NCI-H526 treated with DMSO at 0.1 percent for 48 hours (cell line): ENCODE measurements at places on chromosomes 7 and 10.

DNA sequence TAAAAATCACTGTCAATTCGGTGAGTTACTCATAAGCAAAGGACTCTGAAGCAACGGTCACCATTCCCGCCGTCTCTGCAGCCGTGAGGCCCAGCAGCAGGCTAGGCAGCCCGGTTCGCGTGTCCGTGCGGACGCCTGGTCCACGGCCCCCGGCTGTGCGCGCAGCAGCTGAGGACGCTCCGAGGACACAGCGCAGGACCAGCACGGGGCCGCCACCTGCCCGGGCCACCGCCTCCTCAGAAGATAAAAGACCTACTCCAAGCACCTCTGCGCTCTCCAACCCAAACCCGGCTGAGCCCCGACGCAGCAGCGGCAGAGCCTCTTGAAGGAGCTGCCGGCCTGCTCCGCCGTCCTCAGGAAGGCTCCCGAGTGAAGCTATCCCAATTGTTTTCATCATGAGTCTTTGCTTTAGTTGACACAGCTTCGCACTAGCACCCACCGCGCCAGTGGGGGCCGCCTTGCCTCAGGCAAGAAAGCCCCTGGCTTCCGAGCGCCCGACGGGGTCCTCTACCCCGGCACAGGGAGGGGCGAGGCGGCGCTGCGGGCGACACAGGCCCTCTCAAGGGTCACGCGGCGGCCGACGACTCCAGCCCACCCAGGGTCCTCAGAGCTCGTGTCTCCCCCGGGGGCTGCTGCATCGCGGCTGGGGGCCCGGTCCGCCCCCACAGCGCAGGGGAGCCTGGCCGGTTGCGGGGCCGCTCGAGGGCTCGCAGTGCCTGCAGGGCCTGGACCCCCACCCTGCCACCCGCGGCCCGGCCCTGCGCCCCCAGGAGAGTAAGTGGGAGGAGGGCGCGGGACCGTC is 16.9 kb upstream of the GPR146 start:
- DNase-seq: no peak

DNA sequence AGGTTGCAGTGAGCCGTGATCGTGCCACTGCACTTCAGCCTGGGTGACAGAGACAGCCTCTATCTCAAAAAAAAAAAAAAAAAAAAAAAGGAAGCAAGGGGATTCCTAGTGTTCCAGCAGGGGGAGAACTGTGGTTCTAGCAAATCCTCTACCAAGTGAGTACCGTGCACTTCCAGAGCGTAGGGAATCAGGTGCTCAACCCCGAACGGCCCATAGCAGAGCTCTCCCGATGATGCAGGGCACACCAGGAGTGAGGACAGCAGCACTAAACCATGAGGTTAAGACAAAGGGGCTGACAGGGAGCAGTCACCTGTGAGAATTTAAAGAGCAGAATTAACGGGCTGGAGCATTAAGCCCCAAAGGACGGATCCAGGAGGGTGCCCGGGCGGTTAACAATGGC is 173.6 kb downstream of the PTPRN2 start:
- no peak for DNase-seq

- no peak for DNase-seq
Observed at GRCh38 chr7:1268866-1269265, 36.2 kb downstream of the UNCX start.

GRCh38 chr7:116064179-116064578 is 33.6 kb upstream of the TFEC start:
- no peak for DNase-seq

DNA sequence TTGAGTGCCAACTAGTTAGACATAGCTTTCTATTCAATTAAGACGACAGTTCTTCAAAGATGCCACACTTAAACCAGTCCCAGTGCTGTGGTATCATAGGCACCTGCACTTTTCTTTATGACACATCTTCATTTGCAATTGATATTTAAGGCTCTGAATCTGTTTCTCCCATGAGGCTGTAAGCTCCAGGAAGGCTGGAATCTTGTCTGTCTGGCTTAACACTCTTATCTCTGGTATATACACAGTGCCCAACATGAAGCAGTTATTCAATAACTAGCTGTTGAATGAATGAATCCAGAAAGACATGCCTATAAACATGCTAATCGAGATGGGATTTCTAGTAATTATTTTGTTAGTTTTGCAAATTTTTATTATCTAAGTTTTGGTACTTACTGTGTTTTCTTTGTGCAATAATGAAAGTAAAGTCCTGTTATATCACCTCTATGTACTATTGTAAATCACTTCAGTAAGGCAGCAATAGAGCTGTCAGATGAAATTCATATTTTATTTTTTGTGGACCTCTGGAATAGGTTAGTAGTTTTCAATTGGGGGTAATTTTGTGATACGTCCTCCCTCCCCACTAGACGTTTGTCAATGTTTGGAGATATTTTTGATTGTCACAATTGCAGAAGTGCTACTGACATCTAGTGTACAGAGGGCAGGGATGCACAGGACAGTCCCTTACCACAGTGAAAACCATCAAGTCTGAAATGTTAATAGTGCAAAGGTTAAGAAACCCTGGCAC is 51.3 kb upstream of the STEAP4 start:
- DNase-seq: peak; percentile 10

- no peak for DNase-seq
Observed at GRCh38 chr7:25260862-25261494, 32.7 kb upstream of the NPVF start.

DNA sequence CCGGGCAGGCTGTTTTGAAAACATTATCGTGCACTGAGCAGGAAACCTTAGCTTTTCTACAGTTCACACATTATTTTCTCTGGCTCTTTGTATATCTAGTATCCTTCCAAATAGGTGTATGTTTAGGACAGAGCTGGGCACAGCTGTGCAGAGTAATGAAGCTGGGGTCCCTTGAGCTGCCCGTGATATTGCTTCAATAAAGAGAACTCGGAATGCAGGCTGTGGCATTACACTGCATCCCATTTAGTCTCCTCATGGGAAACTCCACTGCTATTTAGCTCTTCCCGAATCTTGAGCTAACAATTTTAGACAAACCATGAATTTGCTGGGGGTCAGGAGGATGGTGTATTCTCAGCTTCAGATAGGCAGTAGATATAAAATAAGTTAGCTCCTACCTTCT is 348.3 kb downstream of the ACTR3B start:
- DNase-seq: no peak

DNA sequence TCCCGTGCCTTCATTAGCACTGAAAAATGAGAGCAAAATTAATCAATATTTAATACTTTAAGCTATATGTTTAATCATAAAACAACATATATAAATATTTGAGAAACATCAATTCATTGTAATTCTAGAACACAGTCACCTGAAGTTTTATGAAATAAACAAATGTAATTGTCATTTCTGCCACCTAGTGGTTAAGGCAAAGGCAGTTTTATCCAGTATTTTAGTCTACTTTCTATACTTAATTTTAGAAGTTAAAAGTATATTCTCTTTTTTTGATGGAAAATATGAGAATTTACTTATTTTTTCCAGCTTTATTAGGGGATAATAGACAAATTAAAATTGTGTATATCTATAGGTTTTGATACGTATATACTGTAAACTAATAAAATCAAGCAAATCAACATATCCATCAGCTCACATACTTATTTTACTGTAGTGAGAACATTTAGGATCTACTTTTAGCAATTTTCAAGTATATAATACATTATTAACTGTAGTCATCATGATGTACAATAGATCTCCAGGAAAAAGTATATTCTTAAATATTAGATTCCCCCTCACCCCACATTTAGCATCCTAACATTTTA is 16.9 kb downstream of the PCGF6 start:
- no peak for DNase-seq

DNA sequence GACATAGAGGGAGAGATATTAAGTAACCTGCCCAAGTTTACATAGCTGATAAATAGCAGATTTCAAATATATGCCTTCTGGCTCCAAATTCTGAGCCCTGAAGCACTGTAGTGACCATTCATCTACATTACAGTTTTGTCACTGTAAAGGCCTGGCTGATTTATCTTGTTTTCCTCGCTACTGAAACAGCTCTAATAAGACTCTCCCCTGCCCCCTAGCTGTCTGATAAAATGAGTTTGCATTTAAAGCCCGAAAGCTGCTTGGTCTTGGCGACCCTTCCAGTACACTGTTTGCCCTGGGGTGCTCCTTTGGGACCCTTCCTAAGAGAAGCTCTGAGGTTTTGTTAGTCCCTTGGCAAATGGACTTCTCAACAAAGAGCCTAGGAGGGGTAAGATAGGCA is 59.7 kb upstream of the RAB11FIP2 start:
- DNase-seq: no peak

DNA sequence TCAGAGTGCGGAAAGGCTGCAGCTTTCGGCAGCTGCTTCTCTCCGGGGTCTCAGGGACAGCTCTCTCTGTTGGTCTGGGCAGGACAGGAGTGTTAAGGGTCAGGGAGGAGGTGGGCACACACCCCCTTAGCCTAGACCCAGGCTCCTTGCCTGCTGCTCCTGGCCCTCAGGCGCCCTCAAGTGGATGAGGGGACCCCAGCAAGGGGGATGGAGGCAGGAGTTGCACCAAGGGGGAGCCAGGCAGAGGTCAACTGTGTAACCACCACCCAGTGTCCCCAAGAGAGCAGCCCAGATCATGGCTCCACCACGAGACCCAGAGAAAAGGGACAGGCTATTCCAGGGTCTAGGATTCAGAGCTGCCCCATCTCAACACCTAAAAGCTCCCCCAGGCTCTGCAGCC is 26.9 kb downstream of the SPOCK2 start:
- DNase-seq: no peak

- no peak for DNase-seq
Observed at GRCh38 chr10:97575127-97575668, 2.6 kb downstream of the ANKRD2 start.

GRCh38 chr10:86030312-86030711 is 336.3 kb downstream of the GRID1 start:
- no peak for DNase-seq

- DNase-seq: no peak
Observed at GRCh38 chr7:26101361-26102151, 50.4 kb upstream of the NFE2L3 start.

DNA sequence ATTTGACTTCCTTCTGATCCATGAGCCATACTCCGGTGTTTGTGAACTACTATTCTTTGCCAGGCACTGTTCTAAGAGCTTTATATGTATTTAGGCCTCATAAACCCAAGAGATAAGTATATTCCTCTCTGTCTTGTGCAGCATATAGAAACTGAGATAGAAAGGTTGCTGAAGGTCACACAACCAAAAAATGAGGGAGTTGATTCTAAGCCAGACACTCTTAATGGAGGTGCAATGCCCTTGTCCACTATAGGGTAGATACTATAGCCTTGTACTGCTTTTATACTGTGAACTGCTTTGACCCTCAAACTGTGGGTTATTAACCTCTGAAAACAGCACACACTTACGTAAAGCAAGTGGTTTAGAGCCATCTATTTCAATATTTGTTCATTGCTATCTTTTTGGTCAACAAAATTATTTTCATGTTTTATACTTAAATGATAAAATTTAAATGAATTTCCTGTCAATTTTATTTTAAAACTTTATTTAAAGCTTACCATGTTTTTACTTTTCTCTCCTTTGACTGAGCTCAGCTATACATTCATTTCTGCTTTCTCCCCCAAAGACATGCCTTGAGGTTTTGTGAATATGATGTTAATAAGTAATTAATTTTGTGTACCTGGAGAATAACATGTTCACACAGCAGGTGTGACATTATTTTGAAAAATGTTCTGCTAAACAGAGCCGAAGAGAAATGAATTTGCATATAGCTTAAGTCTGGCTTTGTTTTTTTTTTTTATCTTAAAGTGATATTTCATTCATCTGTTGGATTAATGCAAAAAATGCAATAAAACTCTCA is 687.3 kb downstream of the DNAJB9 start:
- no peak for DNase-seq

GRCh38 chr7:33411020-33411419 is 281.7 kb downstream of the BBS9 start:
- DNase-seq: no peak

DNA sequence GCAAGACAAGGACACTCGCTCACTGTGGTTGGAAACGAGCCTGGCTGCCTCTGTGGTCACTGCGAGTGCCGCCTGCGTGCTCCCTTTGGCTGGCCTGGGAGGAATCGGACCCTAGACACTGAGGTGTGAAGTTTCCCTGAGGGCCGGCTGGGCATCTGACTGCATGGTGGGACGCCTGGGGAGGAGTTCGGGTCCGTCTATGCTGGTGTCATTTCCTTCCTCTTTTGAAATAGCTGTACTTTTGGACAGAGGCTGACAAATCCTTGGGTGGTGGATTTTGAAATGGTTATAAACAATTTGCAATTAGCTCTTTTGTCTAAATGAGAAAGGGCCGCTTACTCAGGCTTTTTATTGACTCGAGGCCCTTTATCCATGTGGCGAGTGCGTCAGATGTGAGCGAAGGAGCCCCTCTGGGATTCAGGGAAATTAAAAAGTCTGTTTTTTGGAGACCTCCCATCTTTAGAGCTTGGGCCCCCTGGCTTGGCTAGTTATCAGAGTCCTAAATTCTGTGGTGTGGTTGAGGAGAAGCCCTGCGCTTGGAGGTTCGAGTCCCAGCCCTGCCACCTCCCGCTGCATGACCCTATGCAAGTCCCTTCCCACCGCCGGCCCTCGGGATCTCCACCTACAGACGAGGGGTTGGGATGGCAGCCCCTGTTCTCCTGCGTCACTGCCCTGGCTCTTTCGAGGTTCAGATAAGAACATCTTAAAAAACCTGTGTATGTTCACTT is 147.1 kb downstream of the RGS10 start:
- no peak for DNase-seq
